ENCODE measurements at places on chromosomes 13 and 19.

- no peak for DNase-seq
Observed at GRCh38 chr13:63249411-63250187, 1834.0 kb upstream of the PCDH20 start.

GRCh38 chr13:48879432-48879831 lies 96.3 kb upstream of the FNDC3A start:
- DNase-seq, result no peak

- no peak for DNase-seq
Observed at GRCh38 chr13:52378312-52378711, 27.7 kb downstream of the THSD1 start.

GRCh38 chr13:111286162-111286561 lies 34.3 kb upstream of the TEX29 start:
- DNase-seq, result no peak

DNA sequence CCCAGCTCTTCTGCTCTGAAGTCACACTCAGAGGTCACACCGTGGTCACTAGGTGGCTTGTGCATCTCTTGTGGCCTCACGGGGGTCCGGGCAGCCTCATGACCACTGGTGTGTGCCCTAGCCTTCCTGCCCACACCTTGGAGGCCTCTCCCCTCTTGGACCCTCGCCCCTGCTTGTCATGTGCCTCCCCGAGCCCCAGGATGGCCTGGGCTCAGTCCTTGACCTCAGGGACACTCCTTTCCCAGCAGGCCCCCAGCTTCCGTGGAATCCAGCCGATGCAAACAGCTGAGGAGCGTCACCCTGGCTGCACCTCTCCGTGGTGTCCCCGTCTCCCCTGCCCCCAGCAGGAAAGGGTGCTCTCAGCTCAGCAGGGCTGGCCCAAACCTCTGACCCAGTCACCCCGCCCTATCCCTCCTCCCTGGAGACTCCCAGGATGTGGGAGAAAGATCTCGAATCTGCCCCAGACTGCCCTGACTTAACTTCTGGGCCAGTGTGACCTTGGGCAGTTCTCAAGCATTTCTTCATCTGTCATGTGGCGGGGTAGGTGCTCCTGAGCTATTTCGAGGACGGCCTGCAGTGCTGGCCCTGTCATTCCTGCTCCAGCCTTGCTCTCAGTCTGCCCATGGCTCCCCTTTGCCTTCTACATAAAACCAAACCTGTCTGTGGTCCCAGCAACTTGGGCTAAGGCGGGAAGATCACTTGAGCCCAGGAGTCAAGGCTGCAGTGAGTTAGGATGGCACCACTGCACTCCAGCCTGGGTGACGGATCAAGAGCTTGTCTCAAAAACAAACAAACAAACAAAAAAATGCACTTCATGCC lies 4.6 kb upstream of the SLC25A42 start:
- no peak for DNase-seq

All from activated CD4-positive, alpha-beta T cell treated with anti-CD3 and anti-CD28 coated beads for 36 hours (primary cell).